Large intestine (tissue), 12 donors: ENCODE measurements at places on chromosomes 13 and 19.
A peak's percentile ranks its signal among the peaks of the same experiment; 100 is the strongest.

DNA sequence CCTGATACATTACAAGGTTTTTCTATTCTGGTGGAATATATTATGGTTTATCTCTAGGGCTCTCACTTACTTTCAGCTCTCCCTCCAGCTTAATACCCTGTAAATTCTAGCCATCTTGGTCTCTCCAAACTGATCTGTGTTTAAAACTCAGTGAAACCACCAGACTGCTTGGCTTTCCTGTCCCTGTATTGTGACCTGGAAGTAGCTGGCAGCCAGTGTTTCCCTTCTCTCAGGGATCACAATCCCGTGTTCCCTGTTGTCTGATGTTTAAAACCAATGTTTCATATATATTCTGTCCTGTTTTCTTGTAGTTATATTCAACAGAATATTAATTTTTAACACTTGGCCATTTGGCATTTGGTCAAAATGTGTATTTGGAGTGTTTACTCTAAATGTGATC, 8.0 kb downstream of the AKAP11 start:
- no peaks in the 10 kb centered on the region for H3K27me3 ChIP-seq
- H3K4me3 ChIP-seq: no peak overlapping the region
- no peak overlapping the region for H3K27ac ChIP-seq
- H3K36me3 ChIP-seq: no peaks in the 10 kb centered on the region

DNA sequence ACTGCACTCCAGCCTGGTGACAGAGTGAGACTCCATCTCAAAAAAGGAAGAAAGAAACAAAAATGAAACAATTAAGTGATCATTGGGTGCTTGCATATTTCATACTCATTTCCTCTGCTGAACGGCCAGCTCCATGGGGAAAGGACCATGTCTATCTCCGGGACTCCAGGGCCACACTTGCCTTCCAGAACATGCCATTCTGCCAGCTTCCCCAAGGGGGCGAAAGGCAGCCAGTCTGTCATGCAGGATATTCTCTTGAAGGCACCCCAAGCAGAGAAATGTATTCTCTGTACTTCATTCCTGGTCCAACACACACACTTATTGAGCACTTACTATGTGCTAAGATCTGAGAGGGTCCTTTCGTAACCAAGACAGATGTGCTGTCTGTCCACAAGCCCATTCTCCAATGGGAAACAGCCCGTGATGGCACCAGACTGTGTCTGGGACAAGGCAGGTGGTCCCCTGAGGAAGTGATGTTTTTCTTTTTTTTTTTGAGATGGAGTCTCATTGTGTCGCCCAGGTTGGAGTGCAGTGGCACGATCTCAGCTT, 10.2 kb upstream of the CARM1 start:
- no peak for DNase-seq
- H3K36me3 ChIP-seq: no peaks in the 10 kb centered on the region
- peaks cover 13% of the 10 kb centered on the region for H3K4me1 ChIP-seq
- no peak overlapping the region for H3K27ac ChIP-seq
- no peak overlapping the region for H3K4me3 ChIP-seq
- no peaks in the 10 kb centered on the region for H3K27me3 ChIP-seq

DNA sequence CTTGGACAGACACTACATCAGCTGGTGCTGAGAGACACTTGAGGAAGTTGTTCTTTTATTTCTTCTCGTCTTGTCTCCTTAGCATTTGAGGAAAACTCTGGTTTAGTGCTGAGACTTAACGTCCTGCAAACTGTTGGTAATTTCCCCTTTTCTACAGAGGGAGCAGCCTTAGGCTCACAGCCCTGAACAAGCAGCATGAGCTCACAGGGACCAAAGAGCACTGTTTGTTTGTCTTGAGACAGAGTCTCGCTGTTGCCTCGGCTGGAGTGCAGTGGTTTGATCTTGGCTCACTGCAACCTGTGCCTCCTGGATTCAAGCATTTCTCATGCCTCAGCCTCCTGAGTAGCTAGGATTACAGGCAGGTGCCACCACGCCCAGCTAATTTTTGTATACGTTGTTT, 5.5 kb downstream of the ZNF805 start:
- no peak overlapping the region for H3K4me3 ChIP-seq
- no peaks in the 10 kb centered on the region for H3K27me3 ChIP-seq
- H3K36me3 ChIP-seq: peaks cover 42% of the 10 kb centered on the region
- H3K4me1 ChIP-seq: no peaks in the 10 kb centered on the region

DNA sequence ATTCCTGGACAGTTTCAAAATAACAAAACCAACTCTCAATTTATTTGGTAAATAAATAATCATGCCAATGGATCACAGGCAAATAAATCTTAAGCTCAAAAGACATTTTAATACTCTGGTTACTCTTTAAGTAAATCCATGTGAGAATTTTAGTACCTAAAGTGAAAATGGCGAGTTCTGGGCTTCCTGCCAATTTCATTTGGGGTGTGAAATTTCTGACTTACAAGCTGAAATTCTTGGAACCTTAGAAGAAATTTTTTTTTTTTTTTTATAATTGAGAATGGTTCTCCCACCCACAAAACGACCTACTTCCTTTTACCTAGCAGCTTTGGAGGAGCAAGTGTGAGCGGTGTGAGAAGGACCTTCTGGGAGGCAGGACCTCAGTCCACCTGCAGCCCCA, 354.5 kb upstream of the NBEA start:
- no peak for DNase-seq
- no peaks in the 10 kb centered on the region for H3K27me3 ChIP-seq
- no peaks in the 10 kb centered on the region for H3K4me1 ChIP-seq
- H3K36me3 ChIP-seq: no peaks in the 10 kb centered on the region

GRCh38 chr19:2087621-2088100, 8.5 kb downstream of the MOB3A start:
- H3K27ac ChIP-seq: no peak overlapping the region
- DNase-seq: no peak
- H3K4me3 ChIP-seq: no peak overlapping the region
- peaks cover 18% of the 10 kb centered on the region for H3K36me3 ChIP-seq
- no peaks in the 10 kb centered on the region for H3K27me3 ChIP-seq

DNA sequence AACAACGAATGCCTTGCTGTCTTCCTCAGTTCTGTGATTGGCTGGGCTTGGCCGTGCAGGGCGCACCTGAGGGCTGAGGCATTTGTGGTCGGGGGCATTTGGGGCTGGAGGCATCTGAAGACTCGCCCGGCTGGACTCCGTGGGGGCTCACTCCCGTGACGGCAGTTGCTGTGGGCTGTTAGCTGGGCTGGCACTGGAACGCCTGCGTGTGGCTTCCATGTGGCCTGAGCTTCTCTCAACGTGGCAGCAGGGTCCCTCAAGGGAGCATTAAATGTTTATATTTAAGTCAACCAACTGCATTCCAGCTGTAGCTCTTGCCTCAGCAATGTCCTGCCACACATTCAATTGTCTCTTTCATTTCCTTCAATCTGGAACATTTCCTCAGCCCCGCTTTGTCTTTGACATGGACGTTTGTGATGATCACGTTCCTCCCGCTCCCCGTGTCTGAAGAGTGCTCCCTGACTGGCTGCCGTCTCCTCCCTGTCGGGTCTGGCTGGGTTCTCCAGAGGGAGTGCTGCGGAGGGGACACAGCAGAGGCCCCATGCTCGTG, 21.0 kb downstream of the CCDC8 start:
- H3K27me3 ChIP-seq: no peaks in the 10 kb centered on the region
- peaks cover 42% of the 10 kb centered on the region for H3K36me3 ChIP-seq
- H3K4me3 ChIP-seq: no peak overlapping the region
- peak overlapping the region; percentile 29 for H3K27ac ChIP-seq
- no peak for DNase-seq

GRCh38 chr13:112693831-112694497, 4.1 kb downstream of the ATP11A start:
- H3K27ac ChIP-seq: no peak overlapping the region
- H3K4me3 ChIP-seq: no peak overlapping the region
- peaks cover 11% of the 10 kb centered on the region for H3K36me3 ChIP-seq
- H3K27me3 ChIP-seq: no peaks in the 10 kb centered on the region

- no peaks in the 10 kb centered on the region for H3K27me3 ChIP-seq
- DNase-seq: no peak
- H3K36me3 ChIP-seq: no peaks in the 10 kb centered on the region
- H3K4me3 ChIP-seq: no peak within 1 kb of the TSS
- H3K27ac ChIP-seq: no peak within 1 kb of the TSS
Observed at GRCh38 chr19:43883864-43884263, 51.2 kb downstream of the ZNF45 start.

- no peak overlapping the region for H3K27ac ChIP-seq
- H3K4me3 ChIP-seq: no peak overlapping the region
- DNase-seq: no peak
- H3K4me1 ChIP-seq: no peaks in the 10 kb centered on the region
- no peaks in the 10 kb centered on the region for H3K36me3 ChIP-seq
Observed at GRCh38 chr13:51663973-51664957, 80.0 kb downstream of the WDFY2 start.

DNA sequence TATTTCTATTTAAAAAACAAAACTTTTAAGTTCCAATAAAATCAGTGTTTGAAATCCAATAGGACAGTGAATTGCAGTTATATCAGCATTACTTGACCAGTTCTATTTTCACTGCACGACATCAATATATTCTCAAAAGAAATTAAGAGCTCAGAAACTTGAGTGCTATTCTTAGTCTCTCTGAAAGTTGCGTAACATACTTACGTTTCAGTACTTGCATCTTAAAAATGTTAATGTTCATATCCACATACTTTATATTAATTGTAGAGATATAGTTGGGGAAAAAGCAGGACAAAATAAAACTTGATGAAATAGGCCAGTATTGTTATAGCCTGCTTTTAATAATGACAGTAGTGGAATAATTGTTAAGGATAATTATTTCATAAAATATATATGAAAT, 720.5 kb upstream of the PCDH9 start:
- H3K4me3 ChIP-seq: no peak overlapping the region
- no peaks in the 10 kb centered on the region for H3K27me3 ChIP-seq
